ENCODE measurements at places on chromosomes 7 and 10.

DNA sequence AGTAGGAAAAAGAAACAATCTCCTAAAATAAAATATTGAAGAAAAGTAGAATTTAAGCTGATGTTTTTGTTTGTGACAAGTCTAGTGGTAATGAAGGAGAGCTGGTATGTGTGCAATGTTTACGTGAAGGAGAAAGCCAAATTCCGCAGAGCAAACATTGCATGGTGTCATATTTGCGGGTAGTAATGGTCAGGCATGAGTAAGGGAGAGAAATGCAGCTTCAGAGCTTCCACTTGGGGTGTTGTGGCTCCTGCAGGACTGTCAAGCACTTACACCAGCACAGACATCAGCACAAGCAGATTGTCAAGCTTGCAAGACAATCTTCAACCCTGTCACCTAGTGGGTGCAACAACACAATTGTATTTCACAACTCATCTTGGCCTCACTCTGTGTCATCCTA lies 136.5 kb upstream of the ETV1 start:
- DNase-seq, result peak; percentile 3

DNA sequence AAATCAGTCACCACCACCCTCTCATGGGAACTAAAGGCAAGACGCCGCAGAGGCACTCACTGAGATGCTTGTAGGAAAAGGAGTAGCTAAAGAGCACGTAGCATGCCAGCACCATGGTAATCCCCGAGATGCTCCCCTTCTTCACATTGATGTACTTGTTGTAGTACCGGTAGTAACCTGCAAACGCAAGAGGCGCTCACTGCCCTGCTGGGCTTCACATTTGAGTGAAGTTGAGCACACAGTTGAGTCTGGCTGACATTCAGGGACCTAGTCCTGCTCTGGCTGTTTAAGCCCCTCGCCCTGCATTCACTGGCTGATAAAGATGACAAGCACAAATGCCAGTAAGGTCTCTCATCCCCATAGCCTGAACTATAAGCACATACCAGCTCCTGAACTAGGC lies 6.9 kb downstream of the ATP5MF start:
- peak; percentile 42 for DNase-seq

GRCh38 chr7:4025694-4026615 lies 656.1 kb upstream of the FOXK1 start:
- no peak for DNase-seq

DNA sequence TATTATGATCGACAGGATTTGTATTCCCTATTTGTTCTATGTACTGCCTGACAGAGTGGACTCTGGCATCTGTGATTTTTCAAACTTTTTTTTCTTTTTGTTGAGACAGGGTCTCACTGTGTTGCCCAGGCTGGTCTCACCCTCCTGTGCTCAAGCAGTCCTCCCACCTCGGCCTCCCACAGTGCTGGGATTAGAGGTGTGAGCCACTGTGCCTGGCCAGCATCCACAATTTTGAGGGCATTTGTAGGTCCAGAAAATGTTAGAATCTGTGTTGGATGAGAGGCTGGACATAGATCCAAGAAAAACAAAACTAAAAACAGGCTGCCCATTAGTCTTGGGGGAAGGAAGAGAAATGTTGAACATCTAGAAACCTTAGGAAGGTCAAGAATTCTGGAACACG lies 34.3 kb downstream of the SGPL1 start:
- no peak for DNase-seq

GRCh38 chr7:101161692-101162471 lies 3.5 kb downstream of the VGF start:
- DNase-seq, result no peak

- peak; percentile 40 for DNase-seq
Measured at GRCh38 chr7:1931256-1931950, 261.3 kb downstream of the ELFN1 start.

DNA sequence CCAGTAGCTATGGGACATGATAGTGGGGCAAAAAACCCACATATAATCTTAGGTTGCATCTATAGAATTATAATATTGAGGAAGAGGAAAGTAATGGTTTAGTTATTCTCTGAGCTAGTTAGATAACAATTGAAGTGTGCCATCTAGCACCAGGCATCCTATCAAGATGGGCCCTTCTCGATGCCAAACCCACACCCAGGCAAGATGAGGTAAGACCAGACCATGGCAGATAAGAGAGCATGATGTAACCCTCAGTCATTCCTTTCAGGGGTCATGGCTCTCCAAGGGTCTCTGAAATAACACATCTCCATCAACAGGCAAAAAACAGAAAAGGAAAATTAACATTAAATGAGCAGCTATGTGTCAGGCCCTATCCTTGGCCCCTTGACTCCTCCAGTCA lies 128.7 kb downstream of the SH3PXD2A start:
- no peak for DNase-seq

Data from iris pigment epithelial cell (primary cell).